ENCODE measurements at places on chromosomes 4 and X.

- DNase-seq: no peak
Observed at GRCh38 chrX:9862953-9863352, 76.7 kb downstream of the SHROOM2 start.

DNA sequence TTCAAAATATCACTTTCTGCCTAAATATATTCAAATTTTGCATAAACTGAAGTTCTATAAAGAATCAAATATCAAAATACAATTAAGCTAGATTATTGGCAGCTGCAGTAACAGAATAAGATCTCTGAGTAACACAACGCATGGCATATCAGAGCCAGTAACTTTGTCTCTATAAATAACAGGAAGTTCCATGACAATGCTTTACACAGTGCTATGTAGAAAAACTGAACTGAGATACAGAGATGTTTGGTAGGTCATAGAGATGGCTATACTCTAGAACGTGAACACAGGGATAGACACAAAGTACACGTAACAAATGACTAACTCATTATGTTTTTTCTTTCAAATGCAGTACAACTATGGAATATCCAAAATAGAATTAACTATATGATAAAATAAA lies 18.2 kb downstream of the UBE2D3 start:
- no peak for DNase-seq

DNA sequence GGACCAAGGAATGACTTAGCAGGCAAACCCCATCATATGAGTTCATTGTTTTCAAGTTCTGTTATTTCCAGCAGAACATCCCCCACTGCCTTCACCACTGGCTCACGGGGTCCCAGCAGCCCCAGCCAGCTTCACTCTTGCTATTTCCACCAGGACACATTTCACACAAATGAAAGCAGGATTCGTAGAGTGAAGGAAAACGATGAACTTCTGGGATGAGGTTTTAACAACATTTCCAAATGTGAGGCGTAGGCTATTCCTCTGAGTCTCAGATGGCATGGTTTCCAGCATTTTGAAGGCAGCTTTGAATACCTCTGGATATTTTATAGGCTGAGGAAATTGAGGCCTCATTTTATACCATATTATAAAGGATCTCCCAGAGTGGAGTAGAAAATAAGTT lies 32.9 kb upstream of the EGFL6 start:
- no peak for DNase-seq

DNA sequence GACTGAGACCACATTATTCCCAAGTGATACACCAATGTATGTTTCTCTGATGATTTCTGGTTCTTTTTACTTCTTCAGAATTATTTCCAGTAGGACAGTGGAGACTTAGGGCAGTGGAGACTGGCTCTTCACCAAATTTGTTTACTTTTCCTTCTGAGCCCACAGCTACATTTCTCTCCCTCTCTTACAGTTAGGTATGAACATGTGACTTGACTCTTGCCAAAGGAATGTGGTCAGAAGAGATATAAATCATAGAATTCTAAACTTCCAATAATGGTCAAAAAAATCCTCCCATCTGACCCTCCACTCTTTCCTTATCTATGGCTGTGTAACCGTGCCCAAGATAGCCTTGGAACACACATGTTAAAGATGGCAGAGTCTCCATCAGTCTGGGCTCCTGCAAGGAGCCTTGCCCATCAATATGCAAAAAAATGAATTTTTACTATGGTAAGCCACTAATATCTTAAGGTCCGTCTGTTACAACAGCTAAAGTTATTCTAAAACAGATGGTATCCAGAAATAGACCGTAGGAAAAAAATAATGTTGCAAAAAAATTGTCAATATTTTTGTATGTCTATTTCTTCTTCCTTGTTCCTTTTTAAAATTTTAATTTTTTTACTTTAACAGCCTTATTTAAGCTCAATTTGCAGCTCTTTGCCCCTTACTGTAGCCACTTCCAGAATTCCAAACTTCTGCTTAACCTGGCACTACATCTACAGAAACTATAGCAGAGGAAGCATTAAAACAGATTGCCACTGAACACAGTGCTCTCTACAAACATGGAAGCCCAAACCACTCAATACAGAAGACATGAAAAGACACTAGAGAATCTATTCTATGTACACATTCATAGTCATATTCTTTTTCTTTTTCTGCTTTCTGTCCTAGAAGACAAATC lies 260.7 kb downstream of the COL25A1 start:
- no peak for DNase-seq

- DNase-seq: peak; percentile 50
Observed at GRCh38 chrX:17046478-17047097, 100.1 kb downstream of the REPS2 start.

DNA sequence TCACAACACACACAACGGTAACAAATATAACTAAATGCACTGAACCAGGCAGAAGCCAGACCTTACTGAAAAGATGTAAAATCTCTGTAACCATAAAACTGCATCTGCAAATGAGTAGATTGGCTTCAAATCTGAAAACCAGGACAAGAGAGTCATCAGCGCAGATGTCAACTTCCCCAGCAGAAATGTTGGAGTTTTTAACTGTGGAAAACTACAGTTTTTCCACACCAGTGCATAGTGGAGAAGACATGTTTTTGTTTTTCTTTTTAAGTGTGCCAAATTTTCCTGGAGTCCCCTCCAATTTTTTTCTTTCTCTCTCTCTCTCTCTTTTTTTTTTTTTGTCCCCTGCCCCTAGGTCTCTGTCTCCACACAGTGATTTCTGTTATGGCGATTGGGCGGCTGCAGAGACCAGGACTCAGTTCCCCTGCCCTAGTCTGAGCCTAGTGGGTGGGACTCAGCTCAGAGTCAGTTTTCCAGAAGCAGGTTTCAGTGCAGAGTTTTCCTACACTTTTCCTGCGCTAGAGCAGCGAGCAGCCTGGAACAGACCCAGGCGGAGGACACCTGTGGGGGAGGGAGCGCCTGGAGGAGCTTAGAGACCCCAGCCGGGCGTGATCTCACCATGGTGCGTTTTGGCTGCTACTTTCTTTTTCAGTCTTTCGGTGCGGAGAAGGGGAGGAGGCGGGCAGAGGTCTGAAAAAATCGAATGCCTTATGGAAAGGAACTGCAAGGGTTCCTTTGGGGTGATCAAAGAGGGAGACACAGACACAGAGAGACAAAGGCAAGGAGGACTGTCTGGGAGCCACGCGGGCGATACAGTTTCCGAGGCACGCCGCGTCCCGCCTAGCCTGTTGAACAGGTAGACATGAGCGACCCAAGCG lies at the start of gene GUCY1A1:
Gene GUCY1A1, plus strand, starts transcription at position 505 of the 878 bp plus-strand sequence. CDS start 30,020 bp downstream, outside the sequence.
- no peak for DNase-seq

GRCh38 chrX:117996918-117997480 lies 119.6 kb downstream of the KLHL13 start:
- DNase-seq: peak; percentile 26

- DNase-seq: no peak
Observed at GRCh38 chr4:95929448-95930064, 89.7 kb downstream of the PDHA2 start.

GRCh38 chrX:74372272-74372671 lies 49.0 kb upstream of the SLC16A2 start:
- DNase-seq: no peak

GRCh38 chr4:142574306-142574705 lies 271.8 kb downstream of the INPP4B start:
- no peak for DNase-seq

DNA sequence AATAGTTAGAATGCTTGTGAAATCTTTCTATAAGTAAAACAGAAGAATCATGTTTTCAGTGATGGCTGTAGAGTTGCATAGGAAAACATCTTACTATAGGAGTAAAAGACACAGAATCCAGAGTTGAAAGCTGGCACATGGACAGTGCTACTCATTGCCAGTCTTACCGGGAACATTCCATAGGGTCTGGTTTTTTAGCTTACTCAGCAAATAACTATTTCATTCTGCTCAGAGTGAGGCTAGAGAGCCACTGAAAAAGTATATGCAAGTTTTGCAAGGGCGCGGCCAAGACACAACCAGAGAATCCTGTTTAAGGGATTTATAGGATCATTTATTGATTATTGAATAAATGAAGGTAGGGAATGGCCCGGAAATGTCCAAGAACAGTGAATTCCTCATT lies 60.3 kb downstream of the MTHFD2L start:
- DNase-seq: no peak

- DNase-seq: no peak
Observed at GRCh38 chr4:185110375-185110823, 32.7 kb upstream of the SLC25A4 start.

GRCh38 chrX:45806410-45807121 lies 605.9 kb upstream of the DIPK2B start:
- DNase-seq: no peak

- DNase-seq: no peak
Observed at GRCh38 chr4:145390571-145390970, 91.1 kb upstream of the SMAD1 start.

- DNase-seq: no peak
Observed at GRCh38 chr4:11730545-11730944, 301.9 kb upstream of the HS3ST1 start.

DNA sequence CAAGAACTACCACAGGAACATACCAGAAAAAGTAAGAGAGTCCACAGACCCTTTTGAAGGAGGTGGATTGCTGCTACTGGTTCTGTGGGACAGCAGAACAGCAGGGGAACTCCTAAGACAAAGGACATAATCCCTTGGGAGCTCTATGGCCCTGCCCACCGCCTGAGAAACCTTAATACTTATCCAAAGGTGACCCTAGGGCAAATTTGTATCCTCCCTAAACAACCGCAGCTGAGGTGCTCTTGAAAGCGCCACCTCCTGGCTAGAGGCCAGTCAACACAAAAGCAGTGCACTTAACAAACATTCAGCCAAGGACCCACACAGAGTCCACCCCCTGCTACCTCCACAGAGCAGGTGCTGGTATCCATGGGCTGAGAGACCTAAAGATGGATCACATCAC lies 136.8 kb downstream of the ADAM29 start:
- DNase-seq: no peak

DNA sequence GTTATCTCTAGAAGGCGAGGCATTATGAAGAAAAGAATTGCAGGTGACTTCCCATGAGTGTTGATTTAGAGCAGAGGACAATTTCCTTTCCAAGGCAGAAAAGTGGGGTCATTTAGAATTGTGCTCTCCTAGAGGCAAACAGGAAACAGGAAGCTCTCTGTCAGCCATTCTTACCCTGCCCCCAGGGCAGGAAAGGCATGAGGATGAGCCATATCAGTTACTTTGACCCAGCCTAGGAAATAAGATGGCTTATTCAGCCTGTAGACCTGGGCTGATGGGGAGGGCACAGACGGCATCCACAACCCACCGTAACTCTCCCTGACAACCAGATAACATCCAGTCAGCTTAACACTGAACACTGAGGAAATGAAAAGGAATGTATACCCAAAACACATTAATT lies 88.8 kb upstream of the KDR start:
- no peak for DNase-seq

- DNase-seq: no peak
Observed at GRCh38 chr4:104915864-104916263, 230.8 kb upstream of the TET2 start.

GRCh38 chr4:152946446-152946845 lies 10.3 kb downstream of the FHDC1 start:
- DNase-seq: no peak

DNA sequence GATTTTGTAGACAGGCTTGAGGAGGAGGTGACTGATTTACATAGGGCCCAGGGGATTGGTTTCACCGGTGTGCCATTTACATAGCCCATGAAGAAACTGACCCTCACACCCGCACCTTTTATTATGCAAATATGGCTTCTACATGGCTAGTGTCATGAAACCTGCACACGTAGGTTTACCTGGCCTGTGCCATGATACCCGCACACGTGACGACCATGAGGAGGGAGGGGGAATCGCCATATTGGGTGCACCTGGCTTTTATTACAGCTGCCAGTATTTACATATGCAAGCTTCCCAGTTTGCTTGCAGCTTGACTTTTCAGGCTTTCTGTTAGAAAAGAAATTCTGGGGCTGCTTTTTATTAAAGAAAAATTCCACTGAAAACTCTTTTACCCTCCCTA lies 359.7 kb downstream of the ADAM29 start:
- DNase-seq: peak; percentile 25

GRCh38 chrX:137194164-137194563 lies 160.4 kb upstream of the GPR101 start:
- peak; percentile 37 for DNase-seq

DNA sequence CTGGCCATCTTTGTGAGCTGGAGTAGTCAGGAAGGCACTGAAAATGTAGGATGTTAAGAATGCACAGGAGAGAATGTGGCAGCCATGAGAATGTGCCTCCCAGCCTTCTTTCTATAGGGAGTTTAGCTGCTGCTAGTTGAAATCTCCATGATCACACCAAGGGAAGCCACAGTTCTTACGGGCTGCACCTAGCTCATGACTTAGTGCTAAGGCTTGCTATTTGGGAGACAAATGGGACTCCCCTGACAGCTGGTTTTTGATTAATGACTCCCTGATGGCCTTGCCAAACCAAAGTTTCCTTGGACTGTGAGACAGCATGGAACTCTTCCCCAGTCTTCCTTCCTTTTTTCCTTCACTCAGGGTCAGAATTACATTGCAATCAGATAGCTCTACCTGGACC lies 9.2 kb downstream of the CTSO start:
- DNase-seq: no peak

- DNase-seq: no peak
Observed at GRCh38 chr4:125624951-125625350, 310.2 kb downstream of the FAT4 start.

DNA sequence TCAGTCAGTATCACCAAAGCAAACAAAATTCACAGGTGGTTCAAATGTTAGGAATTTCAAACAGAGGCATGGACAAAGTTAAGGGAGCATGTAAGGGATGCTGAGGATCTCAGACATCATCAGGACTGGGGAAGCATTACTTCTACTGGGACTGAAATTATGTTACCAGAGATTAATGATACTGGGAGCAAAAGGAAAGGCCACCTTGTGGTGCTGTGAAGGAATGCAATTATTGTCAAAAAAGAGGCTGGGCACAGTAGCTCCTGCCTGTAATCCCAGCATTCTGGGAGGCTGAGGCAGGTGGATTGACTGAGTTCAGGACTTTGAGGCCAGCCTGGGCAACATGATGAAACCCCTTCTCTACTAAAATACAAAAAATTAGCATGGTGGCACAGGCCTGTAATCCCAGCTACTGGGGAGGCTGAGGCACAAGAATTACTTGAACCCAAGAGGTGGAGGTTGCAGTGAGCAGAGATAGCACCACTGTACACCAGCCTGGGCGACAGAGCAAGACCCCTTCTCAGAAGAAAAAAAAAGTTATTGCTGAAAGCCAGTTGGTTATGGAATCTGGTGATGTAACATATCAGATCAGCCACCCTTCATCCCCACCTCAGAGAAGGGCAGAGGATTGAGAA lies 954.3 kb downstream of the PCDH7 start:
- no peak for DNase-seq

- no peak for DNase-seq
Observed at GRCh38 chr4:25051534-25051933, 20.8 kb upstream of the LGI2 start.

DNA sequence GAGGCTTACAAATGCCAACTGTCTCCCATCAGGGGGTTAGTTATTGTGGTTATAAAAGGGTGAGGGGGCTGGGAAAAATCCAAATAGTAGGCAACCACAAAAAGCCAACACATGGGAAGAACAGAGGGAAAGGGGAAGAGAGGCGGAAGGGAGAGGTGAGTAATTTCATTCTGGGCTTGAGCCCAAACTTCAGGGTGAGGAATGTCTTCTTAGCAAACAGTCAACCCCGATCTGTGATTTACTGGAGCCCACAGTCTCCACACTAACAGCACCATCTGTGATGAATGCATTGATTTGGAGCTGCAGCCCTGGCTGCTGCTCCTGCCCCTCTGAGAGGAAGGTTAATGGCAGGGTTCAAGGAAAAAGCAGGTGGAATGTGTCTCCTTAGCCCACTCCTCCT lies 162.2 kb upstream of the GPR101 start:
- no peak for DNase-seq
